ENCODE measurements at places on chromosomes 5 and 9. TPM values are rescaled to one million over a fixed set of nuclear protein-coding genes. Genes with fewer than 3 reads are reported as not detected.

DNA sequence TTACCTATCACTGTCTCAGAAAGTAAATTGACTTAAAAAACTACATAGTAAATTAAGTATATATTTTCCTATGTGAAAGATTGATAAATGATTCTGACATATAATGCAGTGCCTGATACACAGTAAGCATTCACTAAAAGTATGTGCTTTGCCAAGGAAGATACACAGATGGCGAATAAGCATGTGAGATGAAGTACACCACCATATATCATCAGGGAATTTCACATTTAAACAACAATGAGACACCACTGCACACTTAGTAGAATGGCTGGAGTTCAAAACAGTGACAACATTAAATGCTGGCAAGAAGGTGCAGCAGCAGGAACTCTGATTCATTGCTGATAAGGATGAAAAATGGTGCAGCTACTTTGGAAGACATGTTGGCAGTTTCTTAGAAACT, 1118.8 kb downstream of the DTWD2 start:
- DNase-seq: no peak

GRCh38 chr9:127033061-127033460, 89.4 kb downstream of the ANGPTL2 start:
- DNase-seq: no peak

The ANKS6 gene
- total RNA-seq: 10.8 TPM

- no peak for DNase-seq
These were observed 2.8 kb downstream of the CKS2 start for GRCh38 chr9:89313842-89314241.

The IL9 gene
- not detected for total RNA-seq

GRCh38 chr5:163534492-163535094, 29.2 kb downstream of the MAT2B start:
- no peak for DNase-seq

The FCN2 gene
- total RNA-seq: not detected

Data from vagina (tissue), 2 donors.